ENCODE measurements at places on chromosomes 2 and 18.

DNA sequence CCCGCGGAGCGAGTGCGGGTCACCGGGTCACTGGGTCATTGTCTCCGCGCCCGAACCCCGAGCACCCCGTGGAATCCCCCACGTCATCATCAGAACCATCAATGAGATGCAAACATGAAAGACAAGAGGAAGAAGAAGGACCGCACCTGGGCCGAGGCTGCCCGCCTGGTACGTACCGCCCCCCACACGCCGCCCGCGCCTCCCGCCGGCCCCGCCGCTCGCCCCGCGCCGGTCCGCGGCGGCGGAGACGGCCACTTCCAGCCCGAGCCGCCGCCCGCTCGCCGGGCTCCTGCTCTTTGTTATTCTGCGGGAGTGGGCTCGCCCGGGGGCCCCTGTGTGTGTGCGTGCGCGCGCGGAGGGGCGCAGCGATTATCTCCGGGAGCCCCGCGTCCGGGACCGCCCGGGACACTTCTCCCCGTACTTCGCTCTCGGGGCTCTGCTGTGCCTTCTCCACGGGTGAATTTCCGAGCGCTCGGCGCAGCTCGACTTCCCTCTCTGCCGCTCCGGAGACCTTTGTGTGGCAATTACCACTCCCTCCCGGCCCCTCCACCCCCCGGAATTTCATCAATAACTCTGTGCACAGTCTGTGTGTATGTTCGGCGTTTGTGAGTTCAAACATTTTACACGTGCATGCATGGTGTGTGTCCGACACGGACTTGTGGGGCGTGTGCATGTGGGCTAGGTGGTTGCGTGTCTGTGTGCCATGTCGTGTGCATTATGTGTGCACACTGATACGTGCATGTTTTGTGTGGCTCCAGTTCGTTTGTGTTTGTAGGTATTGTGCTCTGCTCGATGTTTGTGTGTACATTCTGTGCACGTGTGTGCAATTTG lies 714 bp downstream of the ASXL3 start:
- no peak for DNase-seq

GRCh38 chr2:175080479-175080878 lies 75.3 kb upstream of the CHN1 start:
- DNase-seq = no peak

- no peak for DNase-seq
Observed at GRCh38 chr2:182594286-182594685, 121.8 kb upstream of the DNAJC10 start.

DNA sequence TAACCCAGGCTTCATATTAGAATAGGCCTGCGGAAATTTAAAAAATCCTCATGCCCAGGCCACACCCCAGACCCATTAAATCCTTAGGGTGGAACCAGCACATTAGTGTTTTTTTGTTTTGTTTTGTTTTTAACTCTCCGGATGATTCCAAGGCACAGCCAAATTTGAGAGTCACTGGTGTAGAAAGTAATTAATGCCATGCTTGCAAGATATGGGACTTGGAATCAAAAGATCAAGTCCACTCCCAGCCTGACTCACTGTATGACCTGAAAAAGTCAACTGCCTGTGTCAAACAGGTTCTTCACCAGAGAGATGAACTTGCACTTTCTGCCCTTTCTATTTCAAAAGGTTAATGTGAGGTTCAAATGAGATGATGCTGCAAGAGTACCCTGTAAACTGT lies 310.3 kb upstream of the LYPD1 start:
- no peak for DNase-seq

DNA sequence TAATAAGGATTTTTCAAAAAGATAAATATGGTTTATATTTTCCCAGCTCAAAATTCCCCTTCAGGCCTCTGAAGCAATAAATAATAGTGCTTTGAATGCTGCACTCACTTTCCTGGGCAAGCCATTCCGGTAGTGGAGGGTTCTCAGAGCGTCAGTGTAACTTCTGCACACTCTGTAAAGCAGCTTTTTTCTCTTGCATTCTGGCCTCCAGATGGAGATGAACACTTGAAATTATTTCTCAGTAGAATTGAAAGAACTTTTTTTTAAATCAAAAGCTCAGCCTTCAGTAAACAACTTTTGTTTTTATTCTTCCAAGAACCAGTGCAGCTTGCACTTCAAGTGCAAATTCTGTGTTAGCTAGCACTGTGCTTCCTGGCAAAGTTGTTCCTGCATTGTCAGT lies 281.1 kb upstream of the RAB12 start:
- no peak for DNase-seq

DNA sequence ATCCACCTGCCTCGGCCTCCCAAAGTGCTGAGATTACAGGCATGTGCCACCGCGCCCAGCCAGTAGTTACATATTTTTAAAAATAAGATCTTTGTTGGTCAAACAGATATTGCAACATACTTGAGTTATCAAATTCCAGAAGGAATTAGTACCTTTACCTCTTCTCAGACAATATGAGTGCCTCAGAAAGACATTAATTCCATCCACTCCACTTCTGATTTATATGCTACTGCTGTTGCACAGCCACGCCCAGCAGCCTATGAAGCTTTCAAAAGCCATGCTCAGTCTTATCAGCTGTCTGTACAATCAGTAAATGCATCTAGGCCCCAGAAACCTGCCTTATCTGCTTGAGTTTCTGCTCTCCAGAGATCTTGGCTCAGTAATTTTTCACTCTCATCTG lies 47.8 kb downstream of the MEX3C start:
- DNase-seq = no peak

GRCh38 chr2:144567745-144568144 lies 47.8 kb upstream of the ZEB2 start:
- DNase-seq = no peak

GRCh38 chr18:79227621-79228020 lies 158.4 kb downstream of the ATP9B start:
- no peak for DNase-seq

GRCh38 chr18:22238681-22239080 lies 69.3 kb downstream of the GATA6 start:
- no peak for DNase-seq

DNA sequence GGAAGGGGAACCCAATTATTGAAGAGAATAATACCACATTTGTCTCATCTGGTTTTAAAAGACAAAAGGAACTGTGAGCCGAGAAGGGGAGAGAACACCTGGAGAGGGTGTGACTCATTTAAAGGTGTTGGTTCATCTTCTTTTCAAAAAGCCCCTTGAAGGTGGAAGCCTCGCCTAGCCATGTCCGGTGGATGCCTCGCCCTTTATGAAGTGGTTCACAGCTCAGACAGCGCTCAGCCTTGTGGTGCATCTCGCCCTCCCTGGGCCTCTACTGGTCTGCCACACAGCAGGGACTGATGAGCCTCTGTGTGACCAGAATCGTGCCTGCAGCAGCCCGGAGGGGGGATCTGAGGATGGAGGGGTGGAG lies 290.0 kb upstream of the CXCR4 start:
- DNase-seq = no peak

DNA sequence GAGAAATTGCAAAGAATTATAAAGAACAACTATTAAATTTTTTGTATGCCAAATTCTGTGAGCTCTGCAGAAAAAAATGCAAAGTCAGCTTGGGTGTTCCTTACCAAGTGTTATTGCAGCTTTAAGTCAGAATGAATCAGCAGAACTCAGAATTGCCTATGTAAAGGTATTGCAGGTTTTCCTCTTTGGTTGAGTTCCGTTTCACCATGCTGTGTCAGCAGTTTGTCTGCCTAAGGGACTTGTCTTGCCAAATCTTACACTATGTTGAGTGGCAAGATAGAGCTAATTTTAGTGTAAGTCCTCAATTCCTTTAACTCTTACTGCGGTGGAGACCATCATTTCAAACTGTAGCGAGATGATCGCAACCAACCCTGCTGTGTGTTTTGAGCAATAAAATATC lies 38.8 kb downstream of the ADAM23 start:
- DNase-seq = no peak

Measured in stimulated activated CD8-positive, alpha-beta memory T cell treated with anti-CD3 and anti-CD28 coated beads, Interleukin-12 subunit alpha, Interleukin-12 subunit beta, amount 100 ng/mL, for 4 hours (primary cell).